RPMI7951 (cell line): ENCODE measurements at places on chromosomes 11 and 22. TPM values are rescaled to one million over a fixed set of nuclear protein-coding genes. Genes with fewer than 3 reads are reported as not detected.

GRCh38 chr11:110972640-110973039 lies 260.4 kb upstream of the ARHGAP20 start:
- peak; percentile 38 for DNase-seq

DNA sequence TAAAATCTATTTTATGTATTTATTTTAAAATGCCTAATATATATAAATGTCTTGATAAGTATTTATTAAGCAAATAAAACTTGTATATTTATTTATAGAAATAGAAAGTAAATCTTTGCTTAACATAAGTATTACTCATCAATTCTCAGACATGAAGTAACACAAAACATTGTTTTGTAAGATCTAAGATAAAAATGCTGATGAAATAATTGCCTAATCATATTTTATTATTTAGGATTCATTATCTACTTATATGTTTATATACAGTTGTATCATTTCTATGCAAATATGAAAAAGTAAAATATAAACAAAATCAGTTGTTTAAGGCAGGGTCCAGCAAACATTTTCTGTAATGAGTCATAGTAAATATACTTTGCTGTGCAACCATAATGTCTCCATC lies 507.8 kb upstream of the CNTN5 start:
- DNase-seq: no peak

- peak; percentile 88 for DNase-seq
Observed at GRCh38 chr11:66607126-66607834, 9.2 kb upstream of the RBM14 start.

DNA sequence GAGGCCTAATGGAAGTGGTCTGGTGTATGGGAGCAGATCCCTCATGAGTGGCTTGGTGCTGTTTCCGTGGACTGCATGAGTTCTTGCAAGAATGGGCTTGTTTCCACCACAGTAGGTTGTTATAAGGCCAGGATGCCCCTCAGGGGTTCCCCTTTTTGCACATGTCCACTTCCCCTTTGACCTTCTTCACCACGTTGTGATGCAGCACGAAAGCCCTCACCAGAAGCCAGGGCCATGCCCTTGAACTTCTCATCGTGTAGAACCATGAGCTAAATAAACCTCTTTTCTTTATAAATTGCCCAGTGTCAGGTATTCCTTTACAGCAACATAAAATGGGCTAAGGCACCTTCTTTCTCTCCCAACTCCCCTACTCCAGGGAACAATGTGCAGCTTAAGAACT lies 2.8 kb upstream of the NARS2 start:
- DNase-seq: no peak

DNA sequence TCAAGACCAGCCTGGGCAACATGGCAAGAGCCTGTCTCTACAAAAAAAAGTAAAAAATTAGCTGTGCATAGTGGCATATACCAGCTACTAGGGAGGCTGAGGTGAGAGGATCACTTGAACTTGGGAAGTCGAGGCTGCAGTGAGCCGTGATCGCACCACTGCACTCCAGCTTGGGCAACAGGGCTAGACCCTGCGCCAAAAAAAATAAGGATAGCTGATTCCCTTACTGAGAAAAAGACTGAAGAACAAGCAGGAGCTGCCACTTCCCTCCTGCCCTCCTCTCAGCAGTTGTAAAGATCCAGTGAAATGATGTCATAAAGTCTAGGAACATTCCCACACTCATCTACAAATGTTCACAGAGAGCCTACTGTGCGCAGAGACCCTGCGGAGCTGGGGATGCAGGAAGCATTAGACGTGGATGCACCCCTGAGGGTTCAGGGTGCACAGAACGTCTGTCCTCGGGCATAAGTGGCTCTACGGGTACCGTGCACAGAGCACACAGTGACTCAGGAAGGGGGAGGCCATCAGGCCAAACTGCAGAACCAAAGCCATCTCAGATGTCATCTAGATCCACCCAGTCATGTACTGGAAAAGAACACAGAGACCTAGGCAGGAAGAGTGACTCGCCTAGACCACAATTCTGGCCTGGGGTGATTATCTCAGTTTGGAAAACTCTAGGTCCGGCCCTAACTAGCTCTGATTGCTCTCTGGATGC lies 11.7 kb downstream of the SEC14L2 start:
- peak; percentile 95 for DNase-seq

DNA sequence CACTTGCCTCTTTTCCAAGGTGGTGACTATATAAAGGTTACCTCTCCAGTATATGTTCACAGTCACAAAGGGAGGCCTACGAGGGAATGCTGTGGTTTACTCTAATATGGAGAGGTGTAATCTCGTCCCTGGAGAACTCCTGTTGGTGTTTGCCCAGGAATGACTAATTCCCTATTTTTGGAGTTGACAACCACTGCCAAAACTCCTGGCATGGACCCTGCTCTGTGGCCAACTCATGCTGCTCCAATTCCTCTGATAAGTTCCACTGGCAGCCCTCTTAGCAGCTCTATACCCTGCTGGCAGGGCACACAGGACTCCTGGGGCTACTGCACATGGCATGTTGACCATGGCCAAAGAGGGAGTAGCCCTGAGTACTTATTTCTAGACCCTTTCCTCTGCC lies 418.7 kb upstream of the ANO5 start:
- no peak for DNase-seq

The OR51B2 gene
- 0.36 TPM in 1 of 2 replicates, not detected in the other for total RNA-seq

DNA sequence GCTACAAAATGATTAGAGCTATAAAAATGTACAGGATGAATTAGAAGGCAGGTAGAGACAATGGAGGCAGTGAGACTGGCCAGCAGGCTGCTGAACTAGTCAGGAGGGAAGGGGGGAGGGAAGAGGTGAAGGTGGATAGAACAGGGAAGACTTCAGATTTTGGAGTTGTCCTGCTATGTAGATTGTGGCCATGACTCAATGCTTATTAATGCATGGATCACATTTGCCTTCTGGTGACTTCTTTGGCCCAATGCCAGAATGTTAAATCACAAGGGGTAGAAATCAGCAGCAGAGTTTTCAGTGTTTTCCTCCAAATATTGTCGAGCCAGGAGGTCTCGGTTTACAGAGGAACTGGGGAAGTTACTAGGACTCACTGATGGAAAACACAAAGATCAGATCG lies 346.6 kb downstream of the AASDHPPT start:
- peak; percentile 85 for DNase-seq

DNA sequence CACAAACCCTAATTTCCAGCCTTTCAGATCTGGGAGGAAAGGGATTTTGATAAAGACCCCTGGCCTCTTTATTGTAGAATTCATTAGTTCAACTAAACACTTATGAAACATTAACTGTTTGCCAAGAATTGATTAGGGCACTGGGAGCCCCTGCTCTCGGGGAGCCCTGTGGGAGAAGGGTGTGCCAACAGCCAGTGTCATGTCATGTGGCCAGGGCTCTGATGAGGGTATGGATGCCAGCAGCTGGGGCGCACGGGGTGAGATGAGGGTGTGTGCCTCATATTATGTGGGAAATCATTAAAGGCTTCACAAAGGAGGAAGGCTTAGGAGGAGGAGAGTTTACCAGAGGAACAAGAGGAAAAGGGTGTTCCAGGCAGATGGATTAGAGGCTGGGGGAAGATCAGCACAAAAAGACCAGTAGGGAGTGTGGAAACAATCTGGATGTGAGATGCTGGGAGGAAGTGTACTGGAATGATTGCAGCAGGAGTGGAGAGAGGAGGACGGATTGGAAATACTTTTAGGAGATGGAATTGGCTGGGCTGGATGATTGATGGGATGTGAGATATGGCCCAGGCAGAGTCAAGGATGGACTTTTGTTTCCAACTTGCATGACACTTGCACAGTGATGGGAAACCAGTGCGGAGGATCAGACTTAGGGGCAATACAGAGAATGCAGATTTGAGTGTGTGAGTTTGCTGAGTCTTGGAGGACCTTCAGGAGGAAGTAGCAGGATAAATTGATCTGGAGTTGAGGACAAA lies 137.8 kb downstream of the CSNK2A3 start:
- DNase-seq: no peak

GRCh38 chr11:13880634-13881033 lies 81.9 kb upstream of the SPON1 start:
- peak; percentile 37 for DNase-seq

The MAJIN gene
- not detected in 2 replicates for total RNA-seq

The KCNA4 gene
- total RNA-seq: 0.10 and 0.12 TPM in 2 replicates

DNA sequence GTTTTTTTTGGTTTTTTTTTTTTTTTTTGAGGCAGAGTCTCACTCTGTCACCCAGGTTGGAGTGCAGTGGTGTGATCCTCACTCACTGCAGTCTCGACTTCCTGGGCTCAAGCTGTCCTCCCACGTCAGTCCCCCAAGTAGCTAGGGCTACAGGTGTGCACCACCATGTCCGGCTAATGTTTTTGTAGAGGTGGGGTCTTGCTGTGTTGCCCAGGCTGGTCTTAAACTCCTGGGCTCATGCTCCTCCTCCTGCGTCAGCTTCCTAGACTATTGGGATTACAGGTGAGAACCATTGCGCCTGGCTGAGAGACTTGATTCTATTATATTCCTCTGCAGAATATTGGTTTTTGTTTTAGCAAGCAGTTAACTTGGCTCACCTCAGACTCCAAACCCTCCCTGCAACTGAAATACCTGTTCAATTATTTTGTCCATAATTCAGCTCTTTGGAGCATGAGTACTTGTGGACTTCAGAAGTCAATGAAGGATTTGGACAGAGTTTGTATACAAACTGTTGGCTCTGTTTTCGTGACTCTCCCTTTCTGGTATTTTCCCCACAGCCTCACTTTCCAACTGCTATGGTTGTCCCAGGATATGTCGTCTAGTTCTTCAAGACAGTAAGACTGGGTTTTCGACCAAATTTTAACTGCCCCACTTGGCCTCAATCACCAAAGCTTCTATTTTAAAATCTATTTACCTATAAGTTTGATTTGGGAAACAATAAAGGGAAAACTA lies 69.1 kb upstream of the ADORA2A start:
- no peak for DNase-seq

GRCh38 chr11:24513479-24514218 lies 16.8 kb downstream of the LUZP2 start:
- no peak for DNase-seq

The TTC9C gene
- 56.6 and 68.4 TPM in 2 replicates for total RNA-seq

- no peak for DNase-seq
Observed at GRCh38 chr11:73384531-73384871, 8.3 kb downstream of the RELT start.

- peak; percentile 75 for DNase-seq
Observed at GRCh38 chr11:69101115-69101791, 52.5 kb downstream of the TPCN2 start.

- DNase-seq: no peak
Observed at GRCh38 chr11:60996381-60997138, 25.1 kb downstream of the CD6 start.

DNA sequence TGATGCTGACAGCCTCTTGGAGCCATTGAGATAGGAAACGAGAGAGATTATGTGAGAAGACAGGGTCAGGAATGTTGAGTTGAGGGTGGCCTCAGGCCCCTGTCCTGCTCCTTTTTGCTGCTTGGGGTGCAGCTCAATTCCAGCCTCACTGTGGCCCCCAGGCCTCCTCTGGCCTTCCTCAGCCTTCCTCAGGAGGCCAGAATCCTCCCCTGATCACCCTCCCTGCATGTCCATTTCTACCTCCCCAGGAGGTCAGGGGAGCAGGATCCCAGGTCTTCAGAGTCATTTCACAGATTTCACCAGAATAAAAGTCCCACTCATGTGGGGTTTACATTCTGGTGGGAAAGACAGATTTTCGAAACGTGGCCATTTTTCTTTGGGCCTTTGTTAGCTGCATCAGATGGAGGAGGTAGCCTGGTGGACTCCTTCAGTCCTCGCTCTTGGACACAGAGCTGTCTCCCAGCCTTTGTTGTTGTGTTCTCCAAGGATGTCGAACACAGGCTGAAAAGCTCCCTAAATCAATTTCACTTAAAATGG lies 2.2 kb upstream of the KCNQ1OT1 start:
- DNase-seq: no peak

- peak; percentile 93 for DNase-seq
Observed at GRCh38 chr22:18032455-18033101, 8.2 kb upstream of the MICAL3 start.

DNA sequence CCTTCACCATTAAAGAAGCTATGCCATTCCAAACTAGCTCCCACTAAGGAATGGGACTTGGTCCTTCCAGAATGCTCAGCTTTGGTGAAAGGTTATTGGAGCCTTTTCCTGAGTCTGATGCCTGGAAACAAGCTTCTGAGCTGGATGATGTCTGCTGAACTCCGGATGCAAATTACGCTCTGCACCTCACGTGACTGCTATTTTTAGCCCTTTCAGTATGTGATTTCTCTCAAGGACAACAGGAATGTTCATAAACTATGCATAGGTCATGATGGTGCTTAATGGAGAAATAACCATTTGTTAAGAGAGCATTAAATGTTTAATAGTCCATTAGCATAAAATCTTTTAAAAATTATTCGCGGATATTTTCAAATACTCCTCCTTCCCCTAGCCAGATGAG lies 631.4 kb upstream of the KIRREL3 start:
- DNase-seq: peak; percentile 51

GRCh38 chr11:64535811-64536210 lies 55.2 kb upstream of the SLC22A12 start:
- no peak for DNase-seq

- DNase-seq: no peak
Observed at GRCh38 chr11:13128354-13128753, 119.2 kb downstream of the RASSF10 start.
